ENCODE measurements at places on chromosomes 11 and 22.

DNA sequence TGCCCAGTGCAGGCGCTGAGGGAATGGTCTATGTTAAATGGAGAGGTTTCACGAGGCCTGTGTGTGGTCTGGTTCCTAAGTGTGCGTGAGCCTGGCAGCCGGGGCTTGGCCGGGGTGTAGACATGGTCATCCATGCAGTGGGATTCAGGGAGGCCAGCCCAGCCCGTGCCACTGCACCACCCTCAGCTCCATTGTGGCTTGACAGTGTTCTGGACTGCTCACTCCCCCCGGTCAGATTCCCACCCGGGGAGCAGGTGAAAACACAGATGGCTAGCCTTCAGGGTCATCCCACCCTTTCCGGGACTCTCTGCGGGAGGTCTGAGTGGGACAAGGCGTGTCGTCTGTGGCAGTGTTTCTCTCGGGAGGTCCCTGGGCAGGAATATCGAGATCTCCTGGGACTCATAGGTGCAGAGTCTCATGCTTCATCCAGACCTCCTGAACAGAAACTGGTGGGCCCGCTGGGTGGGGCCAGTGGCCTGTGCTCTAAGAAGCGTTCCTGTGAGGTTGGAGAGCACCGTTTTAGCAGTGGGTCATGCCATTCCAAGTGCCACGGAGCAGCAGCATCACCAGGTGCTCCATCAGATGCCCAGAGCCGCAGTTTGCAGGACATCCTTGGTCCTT lies 52.3 kb downstream of the ST14 start:
- DNase-seq = no peak

DNA sequence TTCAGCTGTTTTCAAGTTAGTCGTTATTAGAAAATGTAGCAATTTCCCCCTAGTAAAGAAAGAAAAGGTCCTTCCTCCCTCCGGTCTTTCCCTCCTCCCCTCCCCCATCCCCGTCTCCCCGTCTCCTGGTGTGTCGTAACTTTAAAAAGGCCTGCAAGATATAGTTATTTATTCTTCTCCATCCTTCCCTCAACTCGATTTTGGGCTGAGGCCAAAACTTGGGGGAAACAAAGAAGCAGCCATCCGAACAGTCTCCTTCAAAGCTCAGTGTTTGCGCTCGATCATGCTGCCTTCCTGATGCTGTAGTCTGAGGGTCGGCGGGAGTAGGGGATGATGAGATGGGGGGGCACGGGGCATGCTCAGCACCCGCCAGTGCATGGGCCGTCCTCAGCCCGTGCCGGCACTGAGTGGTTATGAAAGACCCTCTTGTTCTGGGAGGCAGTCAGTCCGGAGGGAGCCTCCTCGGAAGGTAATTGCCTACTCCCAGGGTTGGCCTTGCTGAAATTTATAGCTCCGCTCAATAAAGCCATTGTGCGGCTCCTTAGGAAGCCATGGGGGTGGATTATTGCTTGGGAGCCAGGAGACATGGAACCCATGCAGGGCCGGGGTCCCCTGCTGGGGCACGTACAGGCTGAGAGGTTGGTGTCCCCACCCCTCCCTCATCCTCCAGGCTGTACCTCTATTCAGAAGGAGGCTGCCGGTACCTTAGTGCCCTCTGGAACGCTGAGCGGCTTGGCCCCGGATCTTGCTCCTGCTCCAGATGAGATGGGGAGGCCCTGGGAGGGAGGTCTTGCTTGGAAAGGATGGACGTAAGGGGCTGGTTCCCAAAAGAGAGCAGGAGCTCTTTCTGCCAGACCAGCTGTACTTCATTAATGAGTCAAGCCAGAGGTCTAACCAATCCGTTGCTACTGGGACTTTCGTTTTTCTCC lies 212.7 kb upstream of the CADM1 start:
- no peak for DNase-seq

DNA sequence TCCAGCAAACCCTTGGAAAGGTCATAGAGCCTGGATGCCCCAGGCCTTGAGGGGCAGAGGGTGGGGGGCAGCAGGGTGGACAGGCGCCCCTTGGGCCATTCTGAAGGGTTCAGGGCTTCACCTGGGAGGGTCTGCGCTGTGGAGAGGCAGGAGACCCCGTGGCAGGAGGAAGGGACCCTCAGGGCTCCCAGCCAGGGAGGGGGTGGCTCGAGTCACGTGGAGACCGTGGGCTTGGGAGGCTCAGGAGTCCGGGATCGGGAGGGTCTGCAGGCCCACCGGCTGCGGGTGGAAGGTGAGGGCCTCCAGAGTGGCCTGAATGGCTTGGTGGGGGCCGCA lies 48.5 kb upstream of the A4GALT start:
- DNase-seq = no peak

DNA sequence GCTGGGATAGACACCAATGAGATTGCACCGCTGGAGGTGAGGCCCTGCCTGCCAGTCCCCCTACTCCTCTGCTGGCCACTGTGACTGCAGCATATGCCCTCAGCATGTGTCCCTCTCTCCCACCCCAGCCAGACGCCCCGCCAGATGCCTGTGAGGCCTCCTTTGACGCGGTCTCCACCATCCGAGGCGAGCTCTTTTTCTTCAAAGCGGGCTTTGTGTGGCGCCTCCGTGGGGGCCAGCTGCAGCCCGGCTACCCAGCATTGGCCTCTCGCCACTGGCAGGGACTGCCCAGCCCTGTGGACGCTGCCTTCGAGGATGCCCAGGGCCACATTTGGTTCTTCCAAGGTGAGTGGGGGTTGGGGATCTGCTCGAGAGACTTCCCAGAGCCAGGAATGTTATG lies 5.7 kb upstream of the SMARCB1 start:
- DNase-seq = no peak

- DNase-seq = no peak
These were observed 10.6 kb downstream of the H19 start for GRCh38 chr11:1987024-1987423.

GRCh38 chr22:39472570-39473556 lies 16.1 kb downstream of the MGAT3 start:
- no peak for DNase-seq

DNA sequence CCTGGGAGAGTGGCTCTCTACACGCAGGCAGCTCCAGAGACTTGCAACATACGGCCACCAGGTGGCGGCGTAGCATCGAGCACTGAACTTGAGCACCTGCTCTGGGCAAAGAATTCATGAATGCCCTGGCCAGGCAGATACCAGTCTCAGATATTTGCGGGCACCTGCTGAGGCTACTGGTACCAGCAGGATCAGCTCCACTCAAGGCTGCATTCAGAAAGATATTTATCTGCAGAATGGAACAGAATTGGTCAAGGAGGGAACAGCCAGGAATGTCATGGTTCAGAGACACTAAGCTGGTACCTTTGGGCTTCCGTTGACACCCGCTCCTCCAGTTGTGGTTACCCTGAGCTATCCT lies 10.8 kb upstream of the CCDC86 start:
- peak; percentile 69 for DNase-seq

DNA sequence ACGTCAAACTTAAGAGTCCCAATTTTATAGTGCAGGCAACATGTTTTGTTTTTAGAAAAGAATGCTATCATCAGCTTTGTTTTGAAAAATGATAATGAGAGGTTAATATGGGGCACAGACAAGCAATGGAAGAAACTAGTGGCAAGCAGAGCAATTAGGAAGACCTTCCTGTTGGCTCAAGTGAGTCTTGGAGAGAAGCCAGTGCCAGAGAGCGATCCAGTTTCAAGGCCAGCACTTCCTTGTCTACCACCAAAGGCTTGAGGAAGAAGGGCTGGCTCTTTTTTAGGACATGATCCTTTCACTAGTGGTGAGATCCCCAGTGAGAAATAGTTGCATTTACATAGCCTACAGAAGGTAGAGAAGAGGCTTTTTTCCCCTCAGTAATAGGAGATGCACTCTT lies 1340.7 kb downstream of the LRRC4C start:
- no peak for DNase-seq

GRCh38 chr22:50529897-50530579 lies at the start of gene TYMP:
TYMP (minus strand) TSS chr22:50530012; CDS start chr22:50529709, 303 bp downstream.
- peak; percentile 60 for DNase-seq

- no peak for DNase-seq
These were observed 40.6 kb downstream of the CD44 start for GRCh38 chr11:35179466-35180135.

- DNase-seq = peak; percentile 5
These were observed 73.3 kb upstream of the ZBED5 start for GRCh38 chr11:10930972-10931760.

DNA sequence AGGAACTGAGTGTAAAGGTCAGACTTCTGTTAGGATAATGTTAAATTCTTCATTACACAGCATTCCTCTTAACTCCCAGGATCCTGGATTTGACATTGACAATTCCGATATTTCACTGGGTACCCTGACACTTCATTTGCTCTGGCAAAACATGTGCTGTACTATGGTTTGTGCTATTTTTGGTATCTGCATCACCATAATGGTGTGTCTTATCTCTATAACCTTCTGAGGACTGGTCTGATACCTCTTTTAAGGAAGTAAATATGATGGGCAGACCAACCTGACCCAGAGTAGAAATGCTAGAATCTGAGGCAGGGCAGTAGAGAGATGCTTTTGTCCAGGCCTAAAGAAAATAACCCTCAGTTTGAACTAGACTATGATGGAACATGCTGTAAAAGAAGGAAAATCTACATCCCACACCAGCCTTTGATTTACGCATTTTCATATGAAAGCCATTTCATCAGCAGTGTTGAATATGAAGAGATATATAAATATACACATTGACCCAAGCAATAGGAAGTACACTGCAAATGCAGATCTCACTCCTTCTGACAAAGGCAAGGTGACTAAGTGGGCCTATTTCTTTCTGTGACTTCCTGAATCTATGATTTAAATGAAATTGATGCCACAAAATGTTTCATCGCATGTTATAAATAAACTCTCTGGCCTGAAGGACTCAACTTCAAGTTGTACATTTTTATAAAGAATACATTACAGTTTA lies 966.7 kb downstream of the DLG2 start:
- DNase-seq = no peak

DNA sequence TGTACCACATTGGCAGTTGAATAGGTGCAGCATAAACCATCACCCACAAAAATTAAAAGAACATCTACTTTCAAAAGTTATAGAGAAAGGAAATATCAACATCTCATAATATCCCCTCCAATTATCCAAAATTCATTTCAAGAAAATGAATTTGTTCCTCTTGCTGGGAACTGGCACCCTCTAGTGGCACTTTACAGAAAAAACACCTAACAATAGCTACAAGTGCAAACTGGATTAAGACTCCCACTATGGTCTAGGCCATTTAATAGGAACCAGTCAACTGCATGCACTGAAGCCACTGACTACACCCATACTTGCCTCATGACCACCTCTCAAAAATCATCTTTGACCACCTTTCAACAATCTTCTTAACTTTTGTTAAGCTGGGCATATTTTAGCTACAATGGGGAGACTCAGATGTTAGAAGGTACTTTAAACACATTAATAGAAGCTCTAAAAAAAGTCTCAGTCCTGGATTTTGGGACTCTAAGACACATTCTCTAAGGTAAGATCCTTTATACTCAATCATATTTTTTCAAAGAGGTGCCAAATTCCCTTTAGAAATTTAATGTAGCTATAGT lies 17.3 kb downstream of the TRAF6 start:
- DNase-seq = peak; percentile 25

- DNase-seq = no peak
These were observed 15.2 kb downstream of the ZBTB16 start for GRCh38 chr11:114074546-114075343.

DNA sequence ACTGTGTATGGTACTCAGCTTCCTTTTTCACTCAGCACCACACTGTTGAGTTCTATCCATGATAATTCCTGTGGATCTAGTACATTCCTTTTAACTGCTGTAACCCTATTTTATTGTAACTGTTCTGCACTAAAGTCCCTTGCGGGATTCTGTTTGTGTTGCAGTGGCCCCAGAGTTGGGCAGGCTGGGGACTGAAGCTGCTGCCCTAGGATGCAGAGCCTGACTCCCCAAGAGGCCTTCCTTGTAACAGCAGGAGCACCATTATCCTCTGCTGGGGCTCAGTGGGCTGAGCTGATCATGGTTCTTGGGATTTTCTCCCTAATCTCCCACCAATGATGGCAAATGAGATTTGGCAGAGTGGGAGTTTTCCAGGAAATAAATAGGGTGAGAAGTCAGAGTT lies 77.7 kb downstream of the CABIN1 start:
- DNase-seq = no peak

- DNase-seq = no peak
These were observed 24.1 kb upstream of the LRRC55 start for GRCh38 chr11:57157624-57158023.

DNA sequence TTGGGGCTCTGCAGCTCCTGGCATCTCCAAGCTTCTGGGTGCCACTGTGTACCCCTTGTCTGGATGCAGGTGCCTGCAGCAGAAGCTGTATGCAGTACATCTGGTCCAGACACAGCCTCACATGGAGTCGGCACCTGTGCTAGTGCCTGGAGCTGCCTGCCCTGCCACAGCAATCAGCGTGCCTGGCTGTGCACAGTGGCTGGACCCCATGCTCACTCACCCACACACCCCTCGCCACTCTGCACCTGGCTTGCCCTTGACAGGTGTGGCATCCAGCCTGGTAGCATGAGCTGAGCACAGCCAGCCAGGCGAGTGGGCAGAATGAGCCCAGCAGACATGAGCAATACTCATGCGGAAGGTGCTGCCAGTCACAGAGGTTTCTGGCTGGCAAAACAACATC lies 19.5 kb upstream of the OR6A2 start:
- no peak for DNase-seq

DNA sequence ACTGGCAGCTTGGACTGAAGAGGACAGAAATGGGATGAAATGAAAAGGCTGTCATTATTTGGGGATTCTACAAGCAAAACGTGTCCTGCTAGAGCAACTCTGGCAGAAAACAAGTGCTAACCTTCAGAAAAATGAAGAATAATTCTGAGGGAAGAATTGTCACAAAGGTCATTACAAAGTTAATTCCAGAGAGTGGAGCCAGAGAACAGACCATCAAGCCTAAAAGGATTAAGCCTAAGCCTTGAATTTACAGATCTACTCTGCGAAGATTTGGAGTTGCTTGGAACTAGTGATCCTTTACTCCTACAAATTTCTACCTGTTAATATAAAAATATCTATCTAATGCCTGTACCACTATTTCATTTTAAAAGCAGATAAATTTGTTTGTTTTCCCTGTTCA lies 1077.3 kb upstream of the CNTN5 start:
- no peak for DNase-seq

DNA sequence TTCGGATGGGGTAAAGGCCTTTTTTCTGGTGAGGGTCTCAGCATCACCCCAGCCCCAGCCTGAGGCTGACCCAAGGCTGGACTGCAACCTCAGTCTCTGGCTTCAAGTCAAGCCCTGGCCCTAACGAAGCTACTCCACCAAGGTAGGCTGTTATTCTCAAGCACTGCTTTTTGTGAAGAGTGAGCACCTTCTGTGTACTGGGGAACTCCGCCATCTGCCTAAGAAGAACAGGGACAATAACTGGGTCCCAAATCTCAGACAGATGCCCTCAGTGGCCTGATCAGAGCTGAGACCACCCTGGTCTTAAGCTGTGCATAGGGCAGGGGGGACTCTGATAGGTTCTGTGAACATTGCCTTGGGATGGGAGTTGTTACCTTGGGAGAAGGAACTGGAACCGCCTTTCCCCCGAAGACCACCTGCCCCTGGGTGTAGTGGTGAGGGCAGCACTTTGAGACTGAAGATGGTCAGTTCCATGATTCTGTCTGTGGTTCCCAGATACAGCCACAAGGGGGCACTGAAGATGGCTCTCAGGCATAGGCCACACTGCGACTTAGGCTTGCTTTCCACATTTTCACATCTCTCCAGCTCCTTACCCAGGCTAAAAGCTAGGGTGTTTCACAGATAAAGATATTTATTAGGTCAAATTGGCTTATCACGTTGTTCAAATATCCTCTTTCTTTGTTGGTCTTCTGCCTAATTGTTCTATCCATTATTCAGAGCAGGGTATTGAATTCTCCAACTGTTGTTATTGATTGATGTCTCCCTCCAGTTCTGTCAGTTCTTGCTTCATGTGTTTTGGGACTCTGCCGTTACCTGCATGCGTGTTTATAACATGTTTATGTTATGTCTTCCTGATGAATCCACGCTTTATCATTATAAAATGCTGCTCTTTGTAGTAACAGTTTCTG lies 11.8 kb upstream of the UVRAG start:
- peak; percentile 41 for DNase-seq

Data from activated CD4-positive, alpha-beta T cell treated with anti-CD3 and anti-CD28 coated beads, Interleukin-2, amount 50 U/mL, for 24 hours (primary cell).